ENCODE measurements at places on chromosomes 4 and X. TPM values are rescaled to one million over a fixed set of nuclear protein-coding genes. Genes with fewer than 3 reads are reported as not detected.

The SERTM2 gene
- not detected for total RNA-seq

The PF4V1 gene
- total RNA-seq, result not detected

The KDM5C gene
- total RNA-seq, result 99.4 TPM

DNA sequence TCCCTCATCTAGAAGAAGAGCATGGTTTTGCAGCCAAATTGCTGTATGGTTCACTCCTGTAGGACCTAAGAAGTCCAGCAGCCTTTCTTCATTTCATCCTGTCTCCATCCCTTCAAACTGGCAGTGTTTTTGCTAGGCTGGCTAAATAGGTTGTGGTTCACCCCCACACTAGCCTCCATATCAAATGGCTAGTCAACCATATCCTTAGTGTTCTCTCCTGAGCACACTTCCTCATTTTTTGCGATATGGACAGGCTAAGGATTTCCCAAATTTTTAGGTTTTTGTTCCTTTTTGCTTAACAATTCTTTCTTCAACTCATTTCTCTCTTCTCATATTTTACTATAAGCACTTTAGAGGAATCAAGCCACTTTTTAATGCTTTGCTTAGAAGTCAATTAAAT is 98.8 kb upstream of the NOCT start:
- DNase-seq, result no peak

DNA sequence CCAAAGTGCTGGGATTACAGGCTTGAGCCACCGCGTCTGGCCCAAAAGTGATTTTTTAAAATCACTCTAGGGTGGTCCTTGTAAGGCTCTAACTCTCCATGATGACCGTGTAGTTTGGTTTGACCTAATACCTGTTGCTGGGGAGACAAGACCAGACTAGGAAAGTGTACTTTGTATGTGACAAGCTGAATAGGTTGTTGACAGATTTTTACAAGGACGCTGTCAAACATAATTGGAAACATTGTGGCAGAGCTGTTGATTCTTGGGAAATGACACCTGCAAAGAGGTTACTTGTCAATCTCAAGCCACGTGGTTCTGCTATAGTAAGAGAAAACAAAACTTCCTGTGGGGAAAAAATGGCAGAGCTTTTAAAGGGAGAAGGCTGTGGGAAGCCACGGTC is 802.4 kb upstream of the HS3ST1 start:
- no peak for DNase-seq

- DNase-seq, result no peak
Measured at GRCh38 chr4:1206299-1207156, 34.1 kb upstream of the SPON2 start.

- DNase-seq, result no peak
Measured at GRCh38 chr4:180683186-180683585, 1560.0 kb upstream of the TENM3 start.

GRCh38 chr4:23788460-23788859 is 101.4 kb downstream of the PPARGC1A start:
- DNase-seq, result no peak

DNA sequence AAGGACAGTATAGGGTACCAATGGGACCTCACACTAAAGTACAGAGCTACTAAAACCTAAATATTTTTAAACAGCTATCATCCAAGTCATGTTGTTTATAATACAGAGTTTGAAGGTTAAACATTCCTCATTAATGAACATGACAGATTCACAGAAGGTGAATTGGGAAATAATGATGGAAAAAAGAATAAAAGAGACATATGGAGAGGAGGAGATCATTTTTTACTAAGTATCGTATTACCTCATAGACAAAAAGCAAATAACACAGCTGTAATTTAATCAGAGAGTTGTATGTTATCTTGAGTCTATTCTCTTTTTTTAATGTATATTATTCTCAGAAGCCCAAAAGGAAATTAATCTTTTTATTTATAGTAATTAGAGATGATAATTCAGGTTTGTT is 7.9 kb downstream of the PLK4 start:
- no peak for DNase-seq

DNA sequence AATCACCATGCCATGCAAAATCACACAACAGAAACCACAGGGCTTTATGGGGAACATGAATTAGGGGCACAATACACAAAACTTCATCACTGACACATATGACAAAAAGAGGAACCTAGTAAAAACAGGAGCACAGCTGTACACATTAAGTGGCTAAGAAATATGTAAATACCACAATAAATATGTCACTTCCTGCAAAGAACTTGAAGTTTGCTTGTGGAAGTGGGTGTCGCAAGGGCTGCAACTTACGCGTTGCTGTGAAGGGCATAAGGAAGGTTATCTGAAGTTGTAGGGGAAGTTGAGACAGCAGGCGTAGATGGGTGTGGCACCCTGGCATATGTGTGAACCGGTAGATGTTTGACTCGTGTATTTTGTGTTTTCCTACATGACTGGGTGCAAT is 42.4 kb downstream of the CLCN4 start:
- no peak for DNase-seq

Data from GM12878 (cell line).